ENCODE measurements at places on chromosomes 1 and 21.

GRCh38 chr1:232250838-232251237 lies 379.1 kb downstream of the SIPA1L2 start:
- DNase-seq = no peak

DNA sequence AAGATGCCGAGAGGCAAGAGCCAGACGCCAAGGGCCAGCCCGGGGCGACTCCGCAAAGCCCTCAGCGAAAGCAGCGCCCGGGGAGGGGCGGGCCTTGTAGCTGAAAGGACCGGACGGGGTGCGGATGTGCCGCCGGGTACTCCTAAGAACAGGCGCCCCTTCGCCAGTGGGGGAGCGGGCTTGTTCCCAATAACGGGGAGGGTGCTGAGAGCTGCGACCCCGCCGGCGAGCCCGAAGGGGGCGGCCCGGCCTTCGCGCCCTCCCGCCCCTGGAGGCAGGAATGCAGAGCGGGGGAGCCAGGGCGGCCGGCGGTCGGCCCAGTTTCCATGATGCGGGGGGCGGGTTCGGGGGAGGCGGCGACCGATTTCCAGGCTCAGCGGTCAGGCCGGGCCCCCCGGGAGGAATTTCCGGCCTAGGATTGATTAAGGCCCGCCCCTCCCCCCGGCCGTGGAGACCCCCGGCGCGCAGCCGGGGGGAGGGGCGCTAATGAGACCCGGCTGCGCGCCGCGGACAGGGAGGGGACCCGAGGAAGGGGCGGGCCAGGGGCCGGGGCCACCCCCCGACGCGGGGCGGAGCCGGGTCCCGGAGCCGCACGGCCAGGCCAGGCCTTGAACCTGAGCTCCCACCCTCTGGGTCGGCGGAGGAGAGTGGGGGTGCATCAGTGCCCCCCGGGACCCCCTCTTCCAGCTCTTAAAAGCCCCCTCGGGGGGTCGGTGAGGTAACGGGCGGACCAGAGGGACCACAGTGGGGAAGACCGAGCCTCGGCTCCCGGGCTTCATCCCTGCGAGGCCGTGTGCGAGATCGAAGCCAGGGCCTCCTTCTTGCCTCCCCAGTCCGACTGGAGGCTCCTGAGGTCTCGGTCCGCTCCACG lies 898 bp upstream of the TMEM200B start:
- peak; percentile 72 for DNase-seq

DNA sequence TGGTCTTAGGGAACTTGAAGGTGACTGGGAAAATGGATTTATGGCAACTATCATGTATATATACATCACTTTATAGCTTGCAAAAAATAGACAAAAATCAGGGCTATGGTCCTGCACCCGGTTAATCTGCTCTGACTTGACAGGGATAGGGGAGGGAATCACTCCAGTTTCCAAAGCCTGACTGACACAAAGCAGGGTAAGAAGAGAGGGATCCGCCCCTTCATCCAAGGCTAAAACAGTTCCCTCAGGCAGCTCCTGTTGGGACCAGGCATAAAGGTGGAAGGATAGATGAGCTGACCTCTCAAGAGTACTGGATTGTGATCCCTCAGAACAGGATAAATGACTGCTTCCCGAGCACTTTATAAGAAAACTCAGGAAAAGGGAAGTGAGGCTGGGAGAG lies 1.4 kb downstream of the PBXIP1 start:
- no peak for DNase-seq

GRCh38 chr21:14752345-14752909 lies 206.3 kb upstream of the SAMSN1 start:
- DNase-seq = no peak

DNA sequence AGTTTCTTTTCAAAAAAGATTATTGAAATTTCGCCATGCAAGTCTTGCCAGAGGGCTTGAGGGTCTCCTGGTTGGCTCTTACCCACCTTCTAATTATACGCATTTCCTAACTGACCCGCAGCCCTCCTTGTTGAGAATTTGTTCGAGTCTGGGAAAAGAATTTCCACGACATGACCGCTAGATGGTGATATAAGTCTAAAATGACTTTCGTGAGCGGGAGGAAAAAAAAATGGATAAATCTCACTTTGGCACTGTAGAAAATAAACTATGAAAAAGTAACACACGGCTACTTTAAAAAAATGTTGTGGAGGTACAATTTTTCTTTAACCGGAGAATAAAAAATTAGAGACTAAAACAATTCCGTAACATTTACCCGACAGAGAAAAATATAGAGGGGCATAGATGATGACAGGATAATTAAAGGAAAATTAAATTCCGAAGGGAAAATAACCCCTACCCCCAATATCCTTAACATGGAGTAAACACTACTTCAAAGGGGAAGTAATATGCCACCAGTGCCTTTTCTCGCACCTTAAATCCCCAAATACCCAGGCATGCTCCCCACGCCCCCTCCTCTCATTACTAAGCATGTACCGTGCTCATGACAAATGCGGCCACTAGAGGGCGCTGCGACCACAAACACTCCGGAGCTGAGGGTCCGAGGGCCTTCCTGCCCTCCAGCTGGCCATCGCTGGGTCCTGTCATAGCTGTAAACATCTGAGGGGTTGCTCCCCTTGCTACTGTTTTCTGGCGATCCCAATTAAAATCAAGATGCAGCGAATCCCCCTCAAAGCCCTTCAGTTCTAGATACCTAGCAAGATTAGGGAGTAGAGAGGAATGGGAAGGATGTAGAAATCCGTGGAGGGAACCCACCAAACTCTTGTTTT lies 266.9 kb downstream of the ASTN1 start:
- DNase-seq = peak; percentile 46

- DNase-seq = peak; percentile 55
Measured at GRCh38 chr1:23019863-23020625, 776 bp downstream of the KDM1A start.
